Hematopoietic multipotent progenitor cell (in vitro differentiated cells): ENCODE measurements at places on chromosomes 7 and 10.

DNA sequence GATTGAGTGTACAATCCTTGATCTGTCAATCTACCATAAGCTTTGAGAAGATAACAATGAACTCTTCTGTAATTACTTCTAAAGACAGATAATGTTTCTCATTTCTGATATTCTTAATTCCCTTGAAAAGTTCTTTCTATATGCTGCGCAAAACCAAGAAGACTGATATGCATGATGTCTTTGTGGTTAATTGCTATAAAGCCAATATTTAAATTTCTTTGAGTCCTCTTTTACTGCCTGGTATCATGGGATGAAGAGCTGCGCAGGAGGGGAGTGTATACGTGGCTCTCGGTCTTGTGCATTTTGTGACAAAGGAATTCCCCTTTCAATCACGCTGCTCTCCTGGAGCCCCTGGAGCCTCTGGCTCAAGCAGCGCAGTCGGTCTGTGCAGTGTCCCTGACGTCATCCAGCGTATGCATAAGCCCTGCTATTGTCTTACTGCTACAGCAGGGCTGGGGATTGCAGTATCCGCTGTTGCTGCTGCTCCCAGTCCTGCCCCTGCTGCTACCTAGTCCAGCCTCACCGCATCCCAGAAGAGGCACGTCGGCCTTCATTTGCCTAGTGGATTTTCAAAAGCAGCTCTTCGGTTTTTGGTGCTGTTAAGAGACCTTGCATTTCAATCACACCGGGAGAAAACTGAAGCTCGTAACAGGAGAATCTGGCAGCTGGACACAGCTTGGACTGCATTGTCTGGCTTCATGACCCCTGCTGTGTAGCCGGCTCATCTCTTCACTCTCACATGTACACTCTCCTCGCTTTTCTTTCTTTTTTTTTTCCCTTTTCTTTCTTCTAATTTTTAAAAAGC is 66.7 kb downstream of the ST7 start:
- no peak for DNase-seq

- no peak for DNase-seq
These were observed 8.5 kb downstream of the EPHB4 start for GRCh38 chr7:100818825-100819224.

- no peak for DNase-seq
These were observed 402.8 kb downstream of the DNAJB6 start for GRCh38 chr7:157739650-157740049.

DNA sequence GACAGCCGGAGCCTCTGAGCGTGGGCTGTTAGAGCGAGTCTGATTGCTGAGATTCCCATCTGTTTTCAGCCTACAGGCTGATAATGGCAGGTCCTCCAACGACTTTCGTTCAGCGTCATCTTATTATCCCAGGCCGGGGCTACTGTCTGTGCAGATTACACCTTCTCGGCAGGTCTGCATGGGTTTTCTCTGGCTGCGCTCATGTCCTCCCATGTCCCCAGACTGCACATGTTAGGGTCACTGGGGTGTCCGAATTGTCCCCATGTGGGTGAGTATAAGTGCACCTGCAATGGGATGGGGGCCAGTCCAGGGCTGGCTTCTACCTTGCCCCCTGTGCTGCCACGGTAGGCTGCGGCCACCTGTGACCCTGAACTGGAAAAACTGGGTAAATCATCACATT is 257.8 kb downstream of the COBL start:
- DNase-seq = no peak

- DNase-seq = no peak
These were observed 290.5 kb upstream of the AKR1E2 start for GRCh38 chr10:4535521-4535920.
